NCI-H1092 (cell line): ENCODE measurements at places on chromosomes 12 and 14.

DNA sequence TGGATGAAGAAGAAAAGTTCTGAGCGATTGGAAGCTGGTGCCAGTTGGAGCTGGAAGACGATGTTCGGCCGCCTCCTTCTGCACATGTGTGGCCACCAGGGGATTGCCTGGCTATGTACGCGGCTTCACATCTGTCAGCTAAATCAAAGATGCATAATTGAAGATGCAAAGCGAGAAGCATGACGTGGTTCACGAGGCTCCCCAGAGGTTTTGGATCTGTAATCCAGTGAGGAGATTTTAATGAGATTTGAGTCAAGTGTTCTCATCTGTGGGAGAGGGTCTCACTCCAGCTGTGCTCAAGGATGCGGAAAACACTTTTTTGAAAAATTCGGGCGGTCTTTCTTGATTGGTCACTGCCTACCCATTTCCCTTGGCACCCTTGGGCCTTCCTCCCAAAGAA lies 94.6 kb downstream of the PAX9 start:
- no peak for DNase-seq

- no peak for DNase-seq
Measured at GRCh38 chr12:27549236-27549800, 25.3 kb downstream of the PPFIBP1 start.

DNA sequence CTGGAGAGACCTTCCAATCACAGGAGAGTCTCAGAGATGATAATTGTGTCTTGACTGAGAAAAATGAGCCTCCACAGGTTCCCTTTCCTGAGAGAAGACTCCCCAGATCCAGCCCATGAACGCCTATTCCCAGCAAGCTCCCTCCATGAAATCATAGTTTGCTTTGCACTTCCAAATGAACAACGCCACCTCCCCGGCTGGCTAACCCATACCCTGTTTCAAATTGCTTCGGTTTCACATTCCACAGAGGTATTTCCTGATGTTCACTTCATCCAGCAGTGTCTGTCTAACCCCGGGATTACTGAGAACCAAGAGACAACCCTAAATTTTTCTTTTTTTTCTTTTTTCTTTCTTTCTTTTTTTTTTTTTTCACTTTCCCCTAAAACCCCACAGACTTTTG lies 124.1 kb upstream of the RFLNA start:
- DNase-seq = no peak

GRCh38 chr14:52124791-52125684 lies 56.2 kb upstream of the NID2 start:
- no peak for DNase-seq

DNA sequence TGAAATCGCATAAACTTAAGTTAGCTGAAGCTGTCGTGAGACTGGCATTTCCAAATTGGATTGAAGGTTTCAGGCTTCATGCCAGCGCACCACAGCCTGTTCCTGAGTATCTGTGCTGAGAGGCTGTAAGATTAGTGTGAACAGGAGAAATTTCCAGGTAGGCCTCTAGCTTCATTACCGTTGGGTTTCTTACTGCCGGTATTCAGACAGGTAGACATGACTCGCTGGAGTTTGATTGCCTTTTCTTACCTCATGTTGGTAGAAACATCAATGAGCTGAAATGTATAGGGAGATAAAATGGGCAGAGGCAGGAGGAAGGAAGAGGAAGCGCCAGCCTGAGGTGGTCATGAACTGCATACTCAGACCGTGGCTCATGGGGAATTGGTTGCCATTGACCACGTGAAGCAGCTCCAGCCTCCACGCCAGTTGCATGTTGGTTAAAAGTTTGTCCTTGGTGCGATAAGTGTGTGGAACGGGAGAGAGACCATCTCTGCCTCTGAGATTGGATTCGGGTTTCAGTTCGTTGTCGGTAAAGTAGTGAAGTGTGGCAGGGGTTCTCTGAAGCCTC lies 42.3 kb upstream of the MMP17 start:
- DNase-seq = no peak

DNA sequence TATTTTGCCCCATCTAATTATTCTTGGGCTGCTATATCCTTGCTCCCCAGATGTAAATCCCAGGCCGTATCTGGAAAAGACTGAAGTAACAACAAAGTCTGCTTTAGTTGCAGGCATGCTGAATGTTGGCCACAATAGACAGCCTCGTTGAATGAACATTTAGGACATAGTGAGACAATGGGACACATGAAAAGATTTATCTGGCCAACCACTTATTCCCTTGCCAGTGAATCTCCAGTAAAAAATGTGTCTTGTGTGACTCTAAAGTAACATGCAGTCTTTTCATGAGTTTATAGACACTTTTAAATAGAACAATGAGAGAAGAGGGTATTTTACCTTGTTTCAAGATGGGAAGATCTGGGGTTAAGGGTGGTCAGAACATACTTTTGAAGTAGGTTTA lies 60.2 kb upstream of the STXBP6 start:
- no peak for DNase-seq

DNA sequence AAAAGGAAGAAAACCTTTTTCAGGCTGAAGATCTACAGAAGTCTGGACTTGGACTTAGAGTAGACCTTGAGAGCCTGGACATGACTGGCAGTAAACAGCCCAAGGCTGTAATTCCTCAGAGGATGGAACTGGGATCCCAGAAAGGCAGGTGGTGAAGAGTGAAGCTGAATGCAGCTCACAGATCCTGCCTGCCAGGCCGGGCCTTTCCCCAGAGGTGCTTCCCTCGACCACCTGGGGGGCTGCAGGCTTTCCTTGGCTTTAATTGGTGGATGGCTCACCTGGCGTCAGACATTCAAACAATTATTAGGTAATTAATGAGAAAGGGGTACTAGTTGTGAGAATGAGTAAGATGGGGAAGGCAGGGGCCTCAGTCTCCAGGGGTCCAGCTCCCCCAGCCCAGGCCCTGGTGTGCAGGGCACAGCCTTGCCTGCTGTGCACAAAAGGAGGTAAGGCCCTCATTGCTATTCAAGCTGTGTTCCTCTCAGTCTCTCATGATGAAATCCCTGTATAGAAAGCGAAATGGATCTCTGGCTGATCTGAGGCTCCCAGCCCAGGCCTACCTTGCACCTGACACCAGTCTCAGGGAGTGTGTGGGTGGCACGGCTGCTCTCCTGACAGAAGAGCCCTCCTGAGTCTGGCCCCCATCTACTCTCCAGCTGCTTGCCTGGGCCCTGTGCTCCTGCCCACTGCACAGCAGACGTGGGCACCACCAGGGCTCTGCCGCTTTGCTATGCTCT lies 63.0 kb upstream of the TCL1A start:
- no peak for DNase-seq

DNA sequence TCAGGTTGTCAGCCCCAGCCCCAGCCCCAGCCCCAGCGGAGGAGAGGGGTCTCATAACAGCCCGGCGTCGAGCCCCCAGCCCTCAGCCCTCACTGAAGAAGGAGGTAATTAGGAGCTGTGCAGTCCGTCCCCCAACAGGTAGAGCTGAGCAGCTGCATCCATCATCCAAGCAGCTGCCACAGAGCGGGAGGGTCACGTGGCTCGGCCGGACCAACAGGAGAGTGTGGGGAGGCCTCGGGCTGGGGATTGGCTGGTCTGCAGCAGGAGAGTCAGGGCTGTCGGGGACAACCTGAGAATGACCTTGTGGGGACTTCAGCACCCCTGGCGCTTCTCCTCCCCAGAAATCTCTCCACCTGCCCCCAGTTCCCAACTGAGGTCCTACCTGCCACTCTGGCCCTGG lies 29.6 kb downstream of the SMUG1 start:
- DNase-seq = peak; percentile 83

DNA sequence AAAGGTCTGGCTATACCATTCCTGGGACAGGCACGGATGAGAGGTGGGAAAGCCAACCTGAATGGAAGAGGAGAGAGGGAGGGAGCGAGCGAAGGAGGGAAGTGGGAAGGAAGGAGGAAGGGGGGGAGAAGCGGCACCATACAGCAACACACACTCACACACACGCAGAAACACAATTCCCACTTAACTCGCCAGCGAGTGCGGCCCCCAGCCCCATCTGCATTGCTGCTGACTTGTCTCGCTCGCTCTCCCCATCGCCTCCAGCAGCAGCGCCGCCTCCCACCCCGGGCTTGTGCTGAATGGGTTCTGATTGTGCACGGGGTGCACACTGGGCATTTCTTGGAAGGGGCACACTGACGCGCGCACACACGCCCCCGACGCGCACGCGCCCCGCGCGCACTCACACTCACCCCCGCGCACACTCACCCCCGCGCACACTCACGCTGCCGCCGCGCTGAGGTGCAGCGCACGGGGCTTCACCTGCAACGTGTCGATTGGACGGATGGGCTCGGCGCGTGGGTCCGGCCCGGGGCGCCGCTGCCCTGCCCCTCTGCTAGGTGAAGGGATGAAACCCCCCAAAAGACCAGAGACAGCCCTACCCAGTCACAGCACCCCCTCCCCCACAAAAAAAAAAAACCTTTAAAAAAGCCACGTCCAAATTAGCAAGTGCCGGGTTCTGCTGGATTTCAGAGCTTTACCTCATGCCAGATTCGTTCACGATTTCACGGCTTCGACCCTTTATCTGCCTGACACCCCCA lies 685 bp downstream of the GRIN2B start:
- DNase-seq = no peak

GRCh38 chr14:99382781-99383471 lies 97.7 kb downstream of the SETD3 start:
- no peak for DNase-seq

- DNase-seq = no peak
Measured at GRCh38 chr14:54754116-54754622, 148.5 kb downstream of the GCH1 start.

DNA sequence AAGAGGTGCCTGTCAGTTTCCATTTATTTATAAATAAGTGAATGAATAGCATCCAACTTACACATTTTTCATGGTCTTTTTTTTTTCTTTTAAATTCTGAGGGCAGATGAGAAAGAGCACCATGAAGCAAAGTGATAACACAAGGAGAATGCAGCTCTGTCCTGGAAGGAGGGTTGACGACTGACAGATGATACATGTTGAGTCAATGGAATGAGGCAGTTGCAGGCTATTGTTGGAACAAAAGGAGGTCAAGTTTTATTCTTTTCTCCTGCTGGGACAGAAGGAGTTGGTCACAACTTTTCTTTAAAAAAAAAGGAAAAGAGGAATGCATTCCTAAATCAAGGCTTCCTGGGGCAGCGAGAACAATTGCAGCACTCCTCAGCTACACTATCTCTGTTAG lies 119.9 kb upstream of the PLEKHG7 start:
- no peak for DNase-seq

DNA sequence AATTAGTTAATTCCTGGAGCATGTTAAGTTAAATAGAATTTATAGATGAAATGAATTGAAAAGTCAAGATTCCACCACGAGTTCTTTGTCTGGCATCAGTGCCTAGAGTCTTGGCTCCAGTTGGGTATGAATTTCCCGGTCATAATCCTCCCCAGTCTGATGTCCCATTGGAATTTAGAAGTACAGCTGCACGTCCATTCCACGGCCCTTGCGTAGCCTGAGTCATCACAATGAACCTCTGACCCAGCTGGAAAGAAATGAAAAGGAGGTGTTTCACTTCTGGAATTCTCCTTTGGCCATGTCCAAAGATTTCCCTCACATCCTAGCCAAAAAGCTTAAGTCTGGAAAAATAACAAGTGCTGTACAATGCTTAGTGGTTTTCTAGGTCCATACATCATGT lies 122.7 kb downstream of the KICS2 start:
- DNase-seq = no peak

DNA sequence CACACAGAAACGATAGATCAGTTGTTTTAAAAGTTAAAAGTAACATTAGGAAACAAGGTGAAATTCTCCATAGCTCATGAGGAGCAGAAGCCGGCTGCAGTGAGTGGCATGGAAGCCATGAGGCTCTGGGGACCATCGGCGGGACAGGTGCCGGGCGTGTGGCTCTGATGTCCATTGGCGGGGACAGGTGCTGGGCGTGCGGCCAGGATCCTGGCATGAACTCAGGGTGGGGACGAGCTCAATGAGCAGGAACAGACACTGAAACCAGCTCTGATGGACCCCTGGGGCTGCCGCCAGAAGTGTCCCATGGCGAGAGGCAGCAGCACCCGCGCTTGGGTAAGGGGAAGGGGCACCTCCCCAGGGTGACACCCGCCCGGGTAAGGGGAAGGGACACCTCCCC lies 75.1 kb downstream of the NOC4L start:
- no peak for DNase-seq

- DNase-seq = no peak
Measured at GRCh38 chr14:93713726-93714405, 74.4 kb downstream of the PRIMA1 start.

GRCh38 chr12:16076970-16077522 lies 165.9 kb downstream of the DERA start:
- no peak for DNase-seq

- no peak for DNase-seq
Measured at GRCh38 chr14:88203291-88203690, 119.8 kb downstream of the KCNK10 start.

DNA sequence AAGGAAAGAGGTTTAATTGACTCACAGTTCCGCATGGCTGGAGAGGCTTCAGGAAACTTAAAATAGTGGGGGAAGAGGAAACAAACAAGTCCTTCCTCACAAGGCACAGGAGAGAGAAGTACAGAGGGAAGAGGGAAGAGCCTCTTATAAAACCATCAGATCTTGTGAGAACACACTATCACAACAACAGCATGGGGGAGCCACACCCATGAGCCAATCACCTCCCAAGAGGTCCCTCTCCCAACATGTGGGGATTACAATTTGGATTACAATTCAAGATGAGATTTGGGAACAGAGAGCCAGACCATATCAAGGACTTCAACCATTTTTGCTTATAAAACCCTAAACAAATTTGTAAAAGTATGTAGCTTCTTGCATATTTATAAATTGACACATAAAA lies 45.8 kb downstream of the SLCO1C1 start:
- no peak for DNase-seq

- no peak for DNase-seq
Measured at GRCh38 chr12:93200291-93200917, 177.3 kb upstream of the NUDT4 start.
